PC-9 (cell line): ENCODE measurements at places on chromosomes 13 and 19. TPM values are rescaled to one million over a fixed set of nuclear protein-coding genes. Genes with fewer than 3 reads are reported as not detected.

The CAMSAP3 gene
- 25.9 and 27.8 TPM in 2 replicates for total RNA-seq

The MCEMP1 gene
- total RNA-seq: not detected in 2 replicates

The SLC17A7 gene
- 0.68 and 0.70 TPM in 2 replicates for total RNA-seq

The ALKBH6 gene
- total RNA-seq: 48.2 and 55.1 TPM in 2 replicates

DNA sequence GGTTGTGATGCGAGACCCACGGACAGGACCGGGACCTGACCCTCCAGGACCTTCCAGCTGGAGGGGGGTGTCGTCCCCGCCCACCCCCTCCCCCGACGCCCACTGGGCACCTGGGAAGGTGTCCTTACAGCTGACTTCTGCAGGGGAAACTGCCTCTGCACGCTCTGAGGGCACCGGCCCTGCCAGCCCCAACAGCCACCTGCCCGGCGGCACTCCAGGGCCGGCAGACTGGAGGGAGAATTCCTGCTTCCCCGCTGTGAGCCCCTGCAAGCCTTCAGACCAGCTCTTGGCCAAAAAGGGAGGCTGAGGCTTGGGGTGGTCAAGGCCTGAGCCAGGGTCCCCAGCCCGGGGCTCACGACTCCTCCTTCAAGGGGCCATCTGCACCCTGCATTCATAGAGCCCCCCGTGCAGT is 1.2 kb downstream of the CNN2 start:
- H3K4me1 ChIP-seq: peaks cover 9% of the 10 kb centered on the region; the same call in 1 of the 2 replicates
- DNase-seq: no peak
- H3K4me3 ChIP-seq: peak overlapping the region; percentile 91
- H3K27ac ChIP-seq: peak overlapping the region; percentile 32; the same call in 1 of the 2 replicates
- no peaks in the 10 kb centered on the region for H3K36me3 ChIP-seq
- H3K27me3 ChIP-seq: no peaks in the 10 kb centered on the region

- no peak for DNase-seq
- no peak overlapping the region for H3K4me3 ChIP-seq
- H3K27me3 ChIP-seq: no peaks in the 10 kb centered on the region
These were observed 47.3 kb upstream of the GPR183 start for GRCh38 chr13:99354371-99354951.

DNA sequence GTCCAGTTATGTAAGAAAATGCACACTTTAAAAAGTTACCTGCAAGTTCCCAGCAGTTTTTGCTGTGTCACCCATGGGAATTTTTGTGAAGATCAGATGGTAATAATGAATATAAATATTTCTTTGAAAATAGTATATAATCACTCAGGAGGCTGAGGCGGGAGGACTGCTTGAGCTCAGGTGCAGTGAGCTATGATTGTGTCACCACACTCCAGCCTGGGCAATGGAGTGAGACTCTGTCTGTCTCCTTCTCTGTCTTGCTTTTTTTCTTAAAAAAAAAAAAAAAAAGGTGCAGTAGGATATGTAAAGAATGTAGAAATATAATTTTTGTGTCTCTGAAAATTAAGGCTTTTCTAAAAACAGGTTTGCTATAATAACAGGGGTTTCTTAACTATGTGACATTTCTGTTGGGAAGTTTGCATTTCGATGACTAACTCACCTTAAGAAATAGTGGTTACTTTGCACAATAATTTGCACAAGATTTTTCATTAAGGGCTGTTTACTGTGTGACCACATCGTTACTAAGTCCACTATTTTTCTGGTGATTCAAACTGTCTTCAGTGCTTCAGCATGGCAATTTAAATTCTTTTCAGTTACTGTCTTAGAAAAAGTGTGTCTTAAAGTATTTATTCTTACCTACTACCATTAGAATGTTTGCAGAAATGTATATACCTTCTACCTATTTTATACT is 37.3 kb downstream of the DNAJC3 start:
- peak overlapping the region; percentile 5; the same call in 1 of the 2 replicates for H3K4me3 ChIP-seq
- H3K27me3 ChIP-seq: no peaks in the 10 kb centered on the region
- no peak for DNase-seq
- peaks cover 36% of the 10 kb centered on the region for H3K4me1 ChIP-seq
- peak overlapping the region; percentile 72 for H3K27ac ChIP-seq
- peaks cover 42% of the 10 kb centered on the region for H3K36me3 ChIP-seq

GRCh38 chr13:50359041-50359367 is 343.8 kb downstream of the KCNRG start:
- H3K27me3 ChIP-seq: no peaks in the 10 kb centered on the region
- no peak for DNase-seq
- H3K4me1 ChIP-seq: peaks cover 27% of the 10 kb centered on the region
- H3K36me3 ChIP-seq: no peaks in the 10 kb centered on the region
- H3K27ac ChIP-seq: no peak overlapping the region
- no peak overlapping the region for H3K4me3 ChIP-seq

GRCh38 chr13:101654883-101655282 is 202.4 kb downstream of the ITGBL1 start:
- no peak overlapping the region for H3K4me3 ChIP-seq
- H3K4me1 ChIP-seq: peaks cover 5% of the 10 kb centered on the region
- no peak overlapping the region for H3K27ac ChIP-seq
- no peaks in the 10 kb centered on the region for H3K36me3 ChIP-seq
- no peaks in the 10 kb centered on the region for H3K27me3 ChIP-seq
- no peak for DNase-seq

DNA sequence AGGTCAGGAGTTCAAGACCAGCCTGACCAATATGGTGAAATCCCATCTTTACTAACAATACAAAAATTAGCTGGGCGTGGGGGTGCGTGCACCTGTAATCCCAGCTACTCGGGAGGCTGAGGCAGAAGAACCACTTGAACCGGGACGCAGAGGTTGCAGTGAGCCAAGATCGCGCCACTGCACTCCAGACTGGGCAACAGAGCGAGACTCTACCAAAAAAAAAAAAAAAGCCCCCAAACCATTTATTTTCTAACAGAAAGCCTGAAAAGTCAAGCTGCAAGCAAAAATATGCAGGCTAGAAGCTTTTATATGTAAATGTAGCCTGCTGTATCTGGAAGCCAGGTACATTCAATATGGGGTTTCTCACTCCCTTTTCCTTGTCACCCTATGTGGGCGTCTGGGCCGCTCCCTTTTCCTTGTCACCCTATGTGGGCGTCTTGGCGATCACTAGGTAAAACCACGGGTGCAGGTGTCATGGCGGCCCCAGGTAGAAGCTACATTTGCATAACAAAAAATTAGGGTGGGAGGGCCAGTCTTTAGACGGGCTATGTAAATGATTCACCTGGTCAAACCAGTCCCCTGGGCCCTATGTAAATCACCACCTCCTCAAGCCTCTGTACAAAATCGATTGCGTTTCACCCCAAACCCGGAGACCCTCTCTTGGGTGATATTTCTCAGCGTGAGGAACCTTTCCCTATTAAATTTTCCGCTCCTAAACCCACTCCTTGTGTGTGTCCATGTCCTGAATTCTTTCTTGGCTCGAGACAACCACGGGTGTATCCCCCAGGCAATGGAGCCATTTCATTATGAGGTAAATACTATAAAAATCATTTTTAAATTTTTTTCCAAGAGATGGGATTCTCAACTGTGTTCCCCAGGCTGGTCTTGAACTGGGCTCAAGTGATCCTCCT is 2.1 kb downstream of the TRIM13 start:
- DNase-seq: no peak
- H3K4me3 ChIP-seq: peak overlapping the region; percentile 65; the same call in 1 of the 2 replicates
- peaks cover 13% of the 10 kb centered on the region for H3K4me1 ChIP-seq
- H3K27ac ChIP-seq: no peak overlapping the region

GRCh38 chr19:46472592-46472991 is 1.2 kb upstream of the PNMA8A start:
- no peaks in the 10 kb centered on the region for H3K36me3 ChIP-seq
- H3K27me3 ChIP-seq: peaks cover 64% of the 10 kb centered on the region
- DNase-seq: no peak
- H3K4me1 ChIP-seq: 0 out of 2 replicates have a peak, but pooled peaks cover 5% of the 10 kb centered on the region
- H3K27ac ChIP-seq: no peak overlapping the region

GRCh38 chr19:34034318-34034846 is 137.9 kb upstream of the LSM14A start:
- H3K27me3 ChIP-seq: peaks cover 76% of the 10 kb centered on the region
- H3K4me3 ChIP-seq: no peak overlapping the region
- no peaks in the 10 kb centered on the region for H3K36me3 ChIP-seq
- no peaks in the 10 kb centered on the region for H3K4me1 ChIP-seq
- no peak for DNase-seq

DNA sequence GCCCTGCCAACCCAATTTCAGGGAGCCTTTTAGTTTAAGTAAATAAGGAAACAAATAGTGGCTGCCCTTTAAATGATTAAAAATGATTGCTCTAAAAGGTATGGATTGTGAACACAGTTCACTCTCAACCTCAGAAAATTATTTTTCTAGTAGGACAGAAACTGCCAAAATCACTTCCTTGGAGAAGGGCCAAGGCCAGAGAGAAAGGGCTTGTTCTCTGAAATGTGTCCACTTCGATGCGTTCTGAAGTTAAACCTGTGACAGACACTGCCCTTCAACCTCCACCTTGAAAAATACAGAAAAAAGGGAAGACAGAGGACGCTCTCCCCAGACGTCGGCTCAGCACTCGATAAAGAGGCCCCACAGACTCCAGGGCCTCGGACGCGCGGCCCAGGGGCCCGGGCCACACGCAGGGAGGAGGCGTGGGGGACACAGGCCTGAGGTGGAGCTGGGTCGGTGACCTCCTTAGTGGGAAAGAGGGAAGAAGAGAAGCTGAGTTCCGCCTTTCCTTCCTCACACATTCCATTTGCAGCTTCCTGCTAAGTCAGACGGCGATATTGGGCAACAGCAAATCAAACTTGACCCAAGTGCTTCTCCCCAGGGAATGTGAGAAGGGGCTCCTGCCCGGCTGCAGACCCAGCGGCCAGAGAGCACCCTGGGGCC is 63.6 kb downstream of the RASA3 start:
- peak; percentile 55 for DNase-seq
- no peaks in the 10 kb centered on the region for H3K27me3 ChIP-seq
- no peak overlapping the region for H3K27ac ChIP-seq
